IPS DF 6.9 (cell line): ENCODE measurements at places on chromosomes 5 and 9.

DNA sequence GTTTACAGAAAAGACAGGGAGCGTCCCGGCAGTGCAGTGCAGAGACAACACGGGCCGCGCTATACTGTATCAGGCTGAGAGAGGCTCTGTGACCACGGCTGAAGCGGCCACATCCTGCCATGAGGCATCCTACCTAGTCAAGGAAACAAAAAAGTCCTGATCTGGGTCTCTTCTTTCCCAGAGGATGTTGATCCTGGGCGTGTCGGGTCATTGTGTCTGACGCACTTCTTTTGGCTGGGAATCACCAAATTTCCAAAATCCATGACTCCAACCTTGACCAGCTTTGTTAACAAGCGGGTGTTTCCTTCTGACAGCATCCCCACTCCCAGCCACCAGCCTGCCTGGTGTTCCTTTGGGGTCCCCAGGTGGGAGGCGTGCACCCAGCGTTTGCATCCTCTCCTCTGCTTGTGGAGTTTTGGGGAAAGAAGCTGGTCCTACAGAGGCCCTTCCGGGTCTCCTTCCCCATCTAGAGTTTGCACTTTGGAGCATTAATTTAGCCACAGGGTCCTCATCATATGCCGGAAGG is 91.4 kb upstream of the RAI14 start:
- H3K4me1 ChIP-seq, result 0 out of 2 replicates have a peak, but pooled peaks cover 2% of the 10 kb centered on the region
- no peaks in the 10 kb centered on the region for H3K27me3 ChIP-seq
- no peak overlapping the region for H3K4me3 ChIP-seq
- DNase-seq, result no peak
- no peak overlapping the region for H3K27ac ChIP-seq

DNA sequence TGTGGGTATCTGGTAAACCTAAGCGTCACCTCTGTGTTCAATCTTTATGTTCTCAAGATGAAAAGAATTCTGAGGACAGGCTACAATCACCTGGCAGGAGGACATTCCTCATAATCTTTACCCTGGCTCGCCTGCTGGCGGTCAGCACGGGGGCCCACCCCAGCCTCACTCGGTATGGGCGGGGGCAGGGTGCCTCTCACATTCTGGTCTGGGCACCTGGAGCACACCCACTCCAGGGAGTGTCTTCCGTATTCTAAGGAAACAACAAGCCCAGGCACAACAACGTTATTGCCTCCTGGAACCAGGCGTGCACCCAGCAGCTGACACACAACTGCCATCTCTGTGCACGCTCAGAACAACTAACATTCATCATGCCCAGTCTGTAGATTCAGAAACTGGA is 179.8 kb downstream of the ROR2 start:
- H3K36me3 ChIP-seq, result no peaks in the 10 kb centered on the region
- DNase-seq, result no peak
- H3K4me1 ChIP-seq, result no peaks in the 10 kb centered on the region; the same call in 1 of the 2 replicates
- H3K27me3 ChIP-seq, result no peaks in the 10 kb centered on the region
- no peak overlapping the region for H3K4me3 ChIP-seq
- H3K27ac ChIP-seq, result no peak overlapping the region

- DNase-seq, result no peak
- H3K27ac ChIP-seq, result no peak overlapping the region
- H3K36me3 ChIP-seq, result no peaks in the 10 kb centered on the region
- no peaks in the 10 kb centered on the region for H3K4me1 ChIP-seq
- H3K27me3 ChIP-seq, result no peaks in the 10 kb centered on the region
Observed at GRCh38 chr5:149893403-149893931, 51.1 kb downstream of the PDE6A start.

GRCh38 chr5:176664886-176665285 is 17.6 kb downstream of the TSPAN17 start:
- H3K27me3 ChIP-seq, result no peaks in the 10 kb centered on the region
- H3K4me1 ChIP-seq, result peaks cover 5% of the 10 kb centered on the region
- H3K4me3 ChIP-seq, result no peak overlapping the region
- no peaks in the 10 kb centered on the region for H3K36me3 ChIP-seq

GRCh38 chr9:38246833-38247232 is 145.7 kb upstream of the ALDH1B1 start:
- H3K4me3 ChIP-seq, result no peak overlapping the region
- no peaks in the 10 kb centered on the region for H3K36me3 ChIP-seq
- no peaks in the 10 kb centered on the region for H3K4me1 ChIP-seq

- H3K36me3 ChIP-seq, result no peaks in the 10 kb centered on the region
- H3K27ac ChIP-seq, result no peak overlapping the region
- no peaks in the 10 kb centered on the region for H3K4me1 ChIP-seq
- no peaks in the 10 kb centered on the region for H3K27me3 ChIP-seq
Observed at GRCh38 chr5:158716668-158717067, 383.0 kb downstream of the EBF1 start.
